ENCODE measurements at places on chromosomes 16 and 17.

DNA sequence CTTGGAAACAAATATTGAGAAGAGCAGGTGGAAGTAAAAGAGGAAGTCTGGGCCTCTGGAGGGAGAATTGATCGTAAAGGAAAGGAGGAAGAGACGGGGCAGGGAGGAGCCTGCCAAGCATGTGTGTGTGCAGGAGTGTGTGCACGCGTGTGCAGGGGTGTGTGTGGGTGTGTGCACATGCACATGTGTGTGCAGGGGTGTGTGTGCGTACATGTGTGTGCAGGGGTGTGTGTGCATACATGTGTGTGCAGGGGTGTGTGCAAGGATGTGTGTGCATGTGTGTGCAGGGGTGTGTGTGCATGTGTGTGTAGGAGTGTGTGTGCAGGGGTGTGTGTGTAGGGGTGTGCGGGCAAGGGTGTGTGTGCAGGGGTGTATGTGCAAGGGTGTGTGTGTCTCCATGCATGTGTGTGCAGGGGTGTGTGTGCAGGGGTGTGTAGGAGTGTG, 10.0 kb downstream of the CEP295NL start:
- DNase-seq, result no peak

GRCh38 chr16:49621241-49622083, 234.4 kb downstream of the ZNF423 start:
- DNase-seq, result peak; percentile 40

DNA sequence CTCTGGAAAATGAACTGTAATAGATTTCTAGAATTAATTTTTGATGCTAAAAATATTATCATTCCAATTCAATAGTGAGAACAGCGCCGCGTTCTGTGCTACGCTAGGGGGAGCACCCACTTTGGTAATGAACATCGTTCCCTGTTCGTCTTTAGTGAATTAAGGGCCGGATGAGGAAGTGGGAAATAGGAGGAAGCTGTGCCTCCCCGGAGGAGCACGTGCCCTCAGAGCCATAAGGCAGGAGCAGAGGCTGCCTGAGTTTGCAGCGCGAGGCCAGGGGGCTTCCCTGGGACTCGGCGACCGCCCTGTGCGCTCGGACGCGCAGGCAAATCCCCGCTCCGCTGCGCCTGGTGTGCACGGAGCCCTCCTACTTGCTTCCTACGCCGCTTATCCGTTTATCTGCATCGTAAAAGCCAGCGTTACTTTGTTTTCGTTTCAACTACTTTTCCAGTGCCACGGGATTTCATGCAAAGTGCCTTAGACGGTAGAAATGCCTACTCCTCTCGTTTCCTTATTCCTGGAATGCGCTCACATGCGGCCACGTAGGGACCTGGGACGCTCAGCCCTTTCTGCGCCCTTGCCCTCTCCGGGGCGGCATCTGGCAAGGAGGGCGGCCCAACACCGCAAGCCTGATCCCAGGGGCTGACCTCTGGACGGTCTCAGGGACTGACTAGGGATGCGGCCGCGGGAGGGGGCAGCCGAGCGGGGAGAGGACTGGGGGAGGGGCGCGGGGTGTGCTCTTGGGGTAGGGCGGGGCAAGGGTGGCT, 76.4 kb downstream of the KCNJ12 start:
- peak; percentile 79 for DNase-seq

- no peak for DNase-seq
These were observed 39.9 kb upstream of the CCDC182 start for GRCh38 chr17:57785022-57785421.

- DNase-seq, result peak; percentile 61
These were observed 7.3 kb downstream of the FMNL1 start for GRCh38 chr17:45228763-45229539.

- no peak for DNase-seq
These were observed 314.4 kb downstream of the PMP22 start for GRCh38 chr17:14950686-14951085.

GRCh38 chr17:16994631-16995030, 22.7 kb upstream of the TNFRSF13B start:
- DNase-seq, result no peak

- DNase-seq, result no peak
These were observed 12.0 kb upstream of the SRRM2 start for GRCh38 chr16:2740476-2740875.

DNA sequence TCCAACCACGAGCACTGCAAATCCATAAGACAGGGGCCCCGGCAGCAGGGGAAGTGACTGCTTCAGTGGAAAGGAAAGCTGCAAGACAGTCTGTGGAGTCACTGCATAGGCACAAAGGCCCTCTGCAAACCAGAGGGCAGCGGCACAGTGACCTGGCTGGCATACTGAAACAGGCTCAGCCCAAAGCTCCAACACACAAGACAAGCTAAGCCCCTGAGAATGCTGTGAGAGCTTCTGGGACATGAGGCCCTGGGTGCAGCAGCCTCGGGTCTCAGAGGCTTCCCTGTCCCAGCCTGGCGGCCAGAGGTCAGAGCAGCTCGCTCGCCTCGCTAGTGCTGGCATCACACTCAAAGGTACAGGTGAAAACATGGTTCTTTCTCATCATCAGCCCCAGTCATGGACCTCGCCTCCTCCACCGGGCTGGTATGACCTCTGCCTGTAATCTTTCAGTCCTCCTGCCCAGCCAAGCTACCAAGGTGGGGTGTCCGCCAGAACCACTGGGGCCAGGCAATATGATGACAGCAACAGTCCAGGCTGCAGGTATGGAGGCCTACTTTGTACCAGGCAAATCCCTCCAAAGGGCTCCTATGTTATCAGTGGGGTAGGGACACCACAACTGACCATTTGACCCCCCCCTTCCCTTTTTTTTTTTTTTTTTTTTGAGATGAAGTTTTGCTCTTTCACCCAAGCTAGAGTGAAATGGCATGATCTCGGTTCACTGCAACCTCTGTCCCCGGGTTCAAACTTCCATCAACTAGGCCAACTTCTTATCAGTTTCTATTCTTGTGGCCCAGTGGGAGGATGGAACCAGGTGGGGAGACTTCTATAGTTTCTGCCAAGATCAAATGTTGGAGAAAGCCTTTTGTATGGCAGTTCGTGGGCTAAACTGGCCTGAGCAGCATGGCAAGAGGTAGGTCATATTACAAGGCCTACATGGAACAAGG, 19.2 kb downstream of the ST3GAL2 start:
- DNase-seq, result no peak

DNA sequence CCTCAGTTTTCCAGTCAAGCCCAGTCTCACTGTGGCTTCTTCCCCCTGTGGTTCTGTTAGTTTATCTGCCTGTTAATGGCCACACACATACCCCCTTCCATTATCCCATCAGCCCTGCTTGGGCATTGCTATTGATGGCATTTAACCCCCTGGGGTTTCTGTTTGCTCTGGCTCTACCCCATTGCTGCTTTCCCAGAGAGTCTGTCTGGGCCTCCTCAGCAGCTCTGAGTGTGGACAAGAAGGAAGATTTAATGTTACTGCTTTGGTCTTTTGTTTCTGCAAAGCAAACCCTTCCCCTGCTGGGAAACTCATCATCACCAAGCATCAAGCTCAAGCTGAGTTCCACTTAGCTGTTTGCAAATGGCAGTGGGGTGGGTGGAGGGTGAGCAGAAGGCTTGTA, 162.7 kb downstream of the CCT6B start:
- DNase-seq, result no peak

DNA sequence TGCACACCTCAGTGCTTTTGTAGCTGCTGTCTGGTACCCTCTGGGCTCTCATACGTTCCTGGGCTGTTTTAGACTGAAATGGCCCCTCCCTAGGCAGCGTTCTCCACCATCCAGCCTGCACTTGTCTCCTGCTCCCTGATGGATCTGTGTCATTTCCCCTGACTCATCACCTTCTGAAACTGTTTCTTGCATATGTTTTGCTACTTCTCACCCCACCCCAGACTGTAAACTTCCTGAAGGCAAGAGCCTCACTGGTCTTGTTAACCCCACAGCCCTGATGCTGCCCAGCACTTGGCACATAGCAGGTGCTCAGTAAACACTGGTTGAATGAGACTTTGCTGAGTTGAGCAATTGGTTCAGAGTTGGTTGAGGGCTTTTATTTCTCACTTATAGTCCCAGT, 78.7 kb downstream of the CRISPLD2 start:
- no peak for DNase-seq

DNA sequence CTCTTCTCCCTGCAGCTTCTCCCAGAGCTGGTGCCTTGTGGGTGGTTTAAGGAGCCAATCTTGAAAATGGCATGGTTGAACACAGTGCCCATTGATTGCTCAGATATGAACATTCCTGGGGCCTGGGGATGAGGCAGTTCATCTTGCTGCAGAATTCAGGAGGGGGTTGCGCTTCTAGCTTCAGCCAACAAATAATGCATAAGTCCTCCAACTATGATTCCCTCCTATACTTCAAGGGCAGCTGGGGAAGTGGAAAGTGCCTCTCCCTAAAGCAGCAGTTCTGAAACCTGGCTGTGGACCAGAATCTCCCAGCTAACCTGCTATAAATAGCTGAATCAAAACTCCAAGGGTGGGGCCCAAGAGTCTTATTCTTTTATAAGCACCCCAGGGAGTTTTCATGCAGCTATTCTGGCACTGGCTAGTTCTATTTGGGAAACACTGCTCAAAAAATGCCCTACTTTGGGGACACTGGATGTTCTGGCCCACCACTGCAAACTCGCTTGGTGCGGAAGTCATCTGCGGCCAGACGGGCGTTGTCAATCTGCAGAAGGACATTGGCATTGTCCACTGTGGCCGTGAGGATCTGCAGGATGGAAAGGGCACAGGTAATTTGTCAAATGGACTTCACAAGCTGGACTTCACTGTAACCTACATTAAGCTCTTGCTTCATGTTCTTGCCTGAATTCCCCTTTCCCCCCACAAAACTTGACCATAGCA, 130.3 kb downstream of the CCDC144A start:
- no peak for DNase-seq

- DNase-seq, result no peak
These were observed 240.7 kb downstream of the MAP2K6 start for GRCh38 chr17:69654981-69655855.

GRCh38 chr16:80056324-80056723, 455.8 kb upstream of the MAF start:
- no peak for DNase-seq

- DNase-seq, result peak; percentile 54
These were observed 12.7 kb downstream of the DNAAF8 start for GRCh38 chr16:4746991-4747574.

DNA sequence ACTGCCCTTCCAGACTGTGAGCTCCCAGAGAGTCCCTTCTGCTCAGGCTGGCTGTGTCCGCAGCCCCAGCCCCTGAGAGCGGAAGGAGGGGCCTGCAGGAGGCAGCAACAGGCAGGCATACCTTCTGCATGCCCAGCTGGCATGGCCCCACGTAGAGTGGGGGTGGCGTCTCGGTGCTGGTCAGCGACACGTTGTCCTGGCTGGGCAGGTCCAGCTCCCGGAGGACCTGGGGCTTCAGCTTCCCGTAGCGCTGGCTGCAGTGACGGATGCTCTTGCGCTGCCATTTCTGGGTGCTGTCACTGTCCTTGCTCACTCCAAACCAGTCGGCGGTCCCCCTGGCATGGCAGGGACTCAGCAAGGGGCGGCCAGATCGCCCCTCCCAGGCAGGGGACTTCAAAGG, 9.0 kb downstream of the RHBDF1 start:
- no peak for DNase-seq

- DNase-seq, result no peak
These were observed 13.1 kb upstream of the TCAP start for GRCh38 chr17:39651923-39652586.

GRCh38 chr17:47942568-47942967, 1.2 kb downstream of the PNPO start:
- DNase-seq, result no peak

- DNase-seq, result no peak
These were observed 153.0 kb downstream of the RBFOX3 start for GRCh38 chr17:79457889-79458288.

DNA sequence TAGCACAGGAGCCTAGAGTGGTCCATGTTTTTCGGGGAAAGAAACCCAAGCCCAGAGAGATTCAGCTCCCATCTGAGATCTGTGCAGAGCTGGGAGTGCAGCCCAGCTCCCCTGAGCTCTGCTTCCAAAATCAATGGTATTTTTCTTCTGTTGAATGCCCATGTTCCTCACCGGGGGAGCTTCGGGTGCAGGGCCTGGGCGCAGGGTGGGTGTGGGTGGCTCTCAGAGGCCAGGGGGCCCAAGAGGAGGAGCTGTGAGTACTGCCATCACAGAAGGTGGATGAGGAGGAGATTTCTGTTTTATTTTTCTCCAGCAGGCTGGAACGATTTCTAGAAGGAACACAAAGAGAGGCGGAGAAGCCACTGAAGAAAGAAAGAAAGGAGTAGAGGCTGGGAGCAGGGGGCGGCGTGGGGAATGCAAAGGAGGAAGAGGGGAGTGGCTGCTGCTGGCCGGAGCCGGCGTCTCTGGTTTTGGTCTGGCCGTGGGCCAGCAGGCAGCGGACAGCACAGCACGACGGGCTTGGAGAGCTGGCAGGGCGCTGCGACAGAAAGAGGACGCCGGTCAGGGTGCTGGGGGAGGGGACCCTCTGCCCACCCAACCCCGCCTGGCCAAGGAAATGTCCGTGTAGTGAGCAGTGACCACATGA, 76.2 kb upstream of the KSR1 start:
- peak; percentile 74 for DNase-seq

- DNase-seq, result no peak
These were observed 42.8 kb downstream of the CMTM4 start for GRCh38 chr16:66653581-66654350.

Data from left hindlimb (tissue), 1 donor.